Mucosa of descending colon (tissue), 3 donors: ENCODE measurements at places on chromosomes 11 and 22. TPM values are rescaled to one million over a fixed set of nuclear protein-coding genes. Genes with fewer than 3 reads are reported as not detected.

GRCh38 chr11:1228921-1229451 is 6.1 kb downstream of the MUC5B start:
- DNase-seq = peak; percentile 3

GRCh38 chr11:102166175-102167064 is 56.2 kb downstream of the YAP1 start:
- no peak for DNase-seq

GRCh38 chr11:114819028-114819427 is 140.7 kb downstream of the NXPE2 start:
- no peak for DNase-seq

- no peak for DNase-seq
Measured at GRCh38 chr11:83401506-83402225, 115.5 kb upstream of the CCDC90B start.

- DNase-seq = no peak
Measured at GRCh38 chr11:71268706-71269321, 16.4 kb upstream of the SHANK2 start.

GRCh38 chr11:19243613-19244012 is 2.9 kb upstream of the E2F8 start:
- DNase-seq = no peak

GRCh38 chr11:30868626-30869081 is 282.5 kb upstream of the MPPED2 start:
- no peak for DNase-seq

GRCh38 chr11:33682446-33682845 is 18.2 kb downstream of the C11orf91 start:
- DNase-seq = no peak

DNA sequence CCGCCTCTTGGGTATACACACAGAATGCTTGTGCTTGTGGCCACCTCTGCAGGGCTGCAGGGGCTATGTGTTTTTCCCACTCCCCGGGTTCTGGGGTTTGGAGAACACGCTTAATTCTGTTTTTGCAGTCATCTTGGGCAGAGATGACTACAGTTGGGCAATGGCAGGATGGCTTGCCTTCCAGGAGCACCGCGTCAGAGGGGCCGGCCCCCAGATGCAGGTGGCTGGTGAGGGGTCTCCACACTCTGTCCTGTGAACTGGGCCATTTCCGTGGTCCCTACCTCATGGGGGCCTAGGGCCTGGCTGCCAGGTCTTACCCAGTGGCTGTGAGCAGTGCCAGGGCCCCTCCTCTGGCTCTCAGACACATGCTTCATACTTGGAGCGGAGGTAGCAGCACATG is 68.3 kb downstream of the CTTN start:
- no peak for DNase-seq

GRCh38 chr11:61071913-61072312 is 30.4 kb upstream of the CD5 start:
- no peak for DNase-seq

DNA sequence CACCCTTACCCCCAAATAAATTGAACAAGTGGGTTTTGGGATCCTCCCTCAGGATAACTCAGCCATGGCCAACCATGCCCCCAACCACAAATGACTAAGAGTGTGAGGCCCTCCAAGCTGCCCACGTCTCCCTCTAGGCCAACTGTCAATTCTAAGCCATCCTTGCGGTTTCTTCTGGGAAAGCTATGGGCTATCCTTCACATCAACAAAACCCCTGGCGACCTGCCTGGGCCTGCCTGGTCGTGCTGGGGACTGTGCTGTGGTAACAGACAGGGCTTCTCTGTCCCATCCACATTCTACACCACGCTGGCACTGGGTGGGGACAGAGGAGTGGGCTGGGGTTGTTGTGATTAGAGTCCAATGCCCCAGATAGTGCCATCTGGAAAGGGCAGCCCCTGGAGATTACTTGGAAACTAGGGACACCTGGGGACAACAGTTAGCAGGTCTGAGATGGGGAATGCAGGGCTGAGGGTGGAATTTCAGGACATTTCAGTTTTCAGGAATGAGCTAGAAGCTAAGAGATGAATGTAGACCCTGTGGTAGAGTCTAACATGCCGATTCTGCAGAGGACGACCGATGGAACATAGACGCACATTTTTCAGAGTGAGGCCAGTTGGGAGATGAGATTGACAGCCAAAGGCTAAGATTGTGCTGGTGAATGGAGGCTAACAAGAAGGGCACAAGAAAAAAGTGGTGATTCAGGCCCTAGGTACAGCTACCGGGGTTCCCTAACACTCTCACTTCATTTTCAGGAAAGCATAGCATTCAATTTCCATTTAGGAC is 131.9 kb downstream of the RASSF10 start:
- peak; percentile 52 for DNase-seq

- DNase-seq = no peak
Measured at GRCh38 chr11:28209906-28210305, 101.7 kb downstream of the METTL15 start.

- DNase-seq = no peak
Measured at GRCh38 chr11:109552376-109552775, 130.4 kb downstream of the C11orf87 start.

DNA sequence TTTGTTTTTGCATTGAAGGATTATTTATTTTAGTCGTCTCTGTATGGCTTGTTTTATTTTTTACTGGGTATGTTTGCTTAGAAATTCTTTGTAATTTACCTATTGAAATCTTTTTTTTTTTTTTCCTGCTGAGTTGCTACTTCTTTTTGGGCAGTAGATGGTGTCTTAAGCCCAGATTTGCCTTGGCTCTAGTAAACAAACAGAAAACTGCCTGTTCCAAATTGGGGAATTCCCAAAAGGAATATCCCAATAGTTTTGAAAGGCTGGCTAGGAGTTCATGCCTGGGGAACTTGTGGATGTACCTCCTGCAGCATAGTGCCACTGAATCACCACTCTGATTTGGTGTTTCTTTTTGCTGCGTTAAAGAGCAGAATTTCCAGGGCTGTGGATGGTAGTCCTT is 17.7 kb downstream of the PAMR1 start:
- DNase-seq = no peak

- DNase-seq = no peak
Measured at GRCh38 chr11:103994094-103994493, 42.3 kb upstream of the DDI1 start.

DNA sequence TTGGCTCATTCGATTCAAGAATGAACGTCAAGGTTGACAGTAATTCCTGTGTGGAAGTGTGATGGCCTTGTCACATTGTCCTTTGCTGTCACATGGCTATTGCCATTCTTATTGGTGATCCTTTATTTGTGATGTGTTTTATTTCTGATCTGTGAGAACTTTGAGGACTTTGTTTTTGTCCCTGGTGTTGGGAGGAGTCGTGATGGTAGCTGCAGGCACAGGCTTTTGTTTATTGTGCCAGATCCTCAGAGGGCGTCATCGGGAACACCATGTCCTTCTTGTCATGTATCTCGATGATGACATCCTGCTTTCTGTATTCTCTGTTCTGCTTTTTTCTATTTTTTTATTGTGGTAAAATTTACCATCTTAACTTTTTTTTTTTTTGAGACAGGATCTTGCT is 5.6 kb downstream of the PICK1 start:
- no peak for DNase-seq

- DNase-seq = no peak
Measured at GRCh38 chr22:29190051-29190450, 15.6 kb upstream of the EMID1 start.

GRCh38 chr11:123454060-123454651 is 24.1 kb downstream of the GRAMD1B start:
- no peak for DNase-seq

GRCh38 chr11:87545858-87546257 is 508.1 kb downstream of the TMEM135 start:
- no peak for DNase-seq

DNA sequence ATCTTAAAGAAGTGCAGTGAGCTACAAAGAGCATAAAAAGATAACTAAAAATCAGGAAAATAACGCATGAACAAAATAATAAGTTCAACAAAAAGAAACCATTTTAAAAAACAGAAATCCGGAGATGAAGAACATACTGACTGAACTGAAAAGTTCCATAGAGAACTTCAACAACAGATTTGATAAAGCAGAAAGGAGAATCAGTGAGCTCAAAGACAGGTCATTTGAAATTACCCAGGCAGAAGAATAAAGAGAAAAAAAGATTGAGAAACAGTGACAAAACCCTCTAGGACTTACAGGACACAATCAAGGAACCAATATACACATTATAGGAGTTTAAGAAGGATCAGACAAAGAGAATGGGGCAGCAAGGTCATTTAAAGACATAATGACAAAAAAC is 334.3 kb downstream of the NTM start:
- DNase-seq = no peak

- DNase-seq = no peak
Measured at GRCh38 chr11:84965484-84965883, 661.7 kb downstream of the DLG2 start.

DNA sequence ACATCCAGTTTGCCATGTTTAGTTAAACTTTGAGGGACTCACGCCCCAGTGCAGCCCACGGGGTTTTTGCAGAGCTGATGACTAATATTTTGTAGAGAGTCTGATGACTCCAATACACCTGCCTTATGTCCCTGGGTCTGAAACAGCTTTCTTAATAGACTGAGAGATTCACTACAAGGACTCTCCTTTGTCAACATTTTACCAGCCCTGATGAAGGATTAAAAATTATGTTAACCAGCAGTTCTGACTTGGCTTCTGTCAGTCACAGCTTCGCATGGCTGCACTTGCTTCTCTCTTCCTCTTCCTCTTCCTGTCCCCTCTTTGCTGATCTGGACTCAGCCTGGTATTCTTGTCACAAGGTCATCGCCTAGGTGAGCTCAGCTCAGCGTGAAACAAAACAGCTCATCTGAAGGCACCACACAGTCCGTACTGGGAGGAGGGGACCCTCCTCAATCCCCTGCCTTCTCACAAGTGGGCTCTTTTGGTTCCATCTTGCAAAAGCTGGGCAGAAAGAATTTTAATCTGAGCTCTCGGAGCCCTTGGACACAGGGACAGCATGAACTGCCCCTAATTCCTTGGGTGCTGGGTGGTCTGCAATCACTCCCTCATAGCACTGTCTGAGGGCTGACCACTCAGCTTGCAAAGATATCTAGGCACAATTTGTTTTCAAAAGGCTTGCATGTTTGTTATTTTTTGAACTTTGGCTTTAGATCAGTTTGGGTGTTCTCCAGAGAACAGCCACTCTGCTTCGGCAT is 38.1 kb upstream of the POU2AF1 start:
- no peak for DNase-seq

- no peak for DNase-seq
Measured at GRCh38 chr22:42880815-42881214, 23.7 kb upstream of the ARFGAP3 start.

GRCh38 chr22:32996702-32997101 is 61.5 kb downstream of the SYN3 start:
- no peak for DNase-seq

- DNase-seq = no peak
Measured at GRCh38 chr11:10605941-10606381, 37.5 kb upstream of the LYVE1 start.

GRCh38 chr11:74683941-74684481 is 47.2 kb downstream of the CHRDL2 start:
- DNase-seq = no peak

DNA sequence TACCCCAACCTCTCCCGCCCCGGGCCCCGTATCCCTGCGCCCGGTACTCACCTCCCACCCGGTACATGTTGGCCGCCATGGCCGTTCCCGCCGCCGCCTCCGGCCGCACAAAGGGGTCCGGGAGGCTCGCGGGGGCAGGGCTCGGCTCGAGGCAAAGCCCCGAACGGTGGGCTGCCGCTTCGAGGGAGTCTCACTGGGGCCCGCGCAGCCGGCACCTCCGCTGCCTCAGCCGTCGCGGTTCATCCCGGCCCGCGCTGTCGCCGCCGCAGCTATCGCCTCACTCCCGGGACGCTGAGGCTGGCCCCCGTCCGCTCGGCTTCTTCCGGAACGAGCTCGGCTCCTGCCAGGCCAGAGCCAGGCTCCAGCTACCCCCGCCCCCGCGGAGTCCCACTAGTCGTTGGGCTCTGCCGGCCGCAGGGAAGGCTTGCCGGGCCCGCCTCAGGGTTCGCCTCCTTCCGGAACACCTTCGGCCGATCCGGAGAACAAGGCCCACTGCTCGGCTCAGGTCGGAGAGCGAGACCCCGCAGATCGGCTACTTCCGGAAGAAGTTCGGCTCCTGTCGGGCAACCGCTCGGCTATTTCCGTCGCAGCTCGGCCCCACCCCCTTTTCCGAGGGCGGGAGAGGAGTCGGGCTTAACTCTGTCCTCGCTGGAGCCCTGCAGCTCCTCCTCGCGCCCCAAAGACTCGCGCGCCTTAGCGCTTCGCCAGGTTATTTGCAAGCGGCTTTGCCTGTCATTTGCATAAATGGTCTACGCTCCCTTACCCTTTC is at the start of gene MTA2:
Gene MTA2 (minus strand): TSS at position 494 of the 769 bp plus-strand sequence. CDS start 415 bp downstream, at position 79.
- peak; percentile 100 for DNase-seq

DNA sequence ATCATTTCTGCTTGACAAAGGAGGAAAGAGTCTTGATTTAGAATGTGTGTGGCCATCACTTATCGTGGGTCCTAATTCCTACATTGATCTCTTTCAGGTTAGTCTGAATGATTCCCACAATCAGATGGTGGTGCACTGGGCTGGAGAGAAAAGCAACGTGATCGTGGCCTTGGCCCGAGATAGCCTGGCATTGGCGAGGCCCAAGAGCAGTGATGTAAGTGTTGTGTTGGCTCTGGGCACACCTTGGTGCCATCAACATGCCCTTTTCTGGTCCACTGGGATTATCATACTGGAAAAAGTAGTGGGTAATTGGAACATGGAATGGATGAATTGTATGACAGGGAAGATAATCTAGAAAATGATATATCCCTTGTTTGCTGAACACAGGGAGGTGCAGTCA is 17.1 kb upstream of the SORL1-AS1 start:
- DNase-seq = no peak

- no peak for DNase-seq
Measured at GRCh38 chr11:67167091-67167490, 48.0 kb downstream of the KDM2A start.

OR10A2 gene
- 0.06 TPM for total RNA-seq

MYBPC3 gene
- total RNA-seq = 0.06 TPM

USP35 gene
- 3.9 TPM for total RNA-seq

DDTL gene
- total RNA-seq = 3.8 TPM

C1QTNF4 gene
- total RNA-seq = 3.5 TPM

GLYAT gene
- not detected for total RNA-seq

CCDC81 gene
- 0.61 TPM for total RNA-seq

B3GAT1 gene
- total RNA-seq = 0.09 TPM

TEAD1 gene
- total RNA-seq = 33.2 TPM

ENTHD1 gene
- not detected for total RNA-seq

CSRP3 gene
- total RNA-seq = not detected

TCIRG1 gene
- total RNA-seq = 189 TPM

FOLH1 gene
- total RNA-seq = 1.0 TPM

KCNE3 gene
- total RNA-seq = 23.4 TPM

C11orf86 gene
- 38.3 TPM for total RNA-seq

TMPRSS13 gene
- total RNA-seq = 0.72 TPM

PLEKHA7 gene
- 120 TPM for total RNA-seq

CDKN1C gene
- total RNA-seq = 40.3 TPM

HBD gene
- not detected for total RNA-seq

PLAAT5 gene
- 1.3 TPM for total RNA-seq

PIWIL4 gene
- total RNA-seq = 5.9 TPM

PRRG4 gene
- 15.1 TPM for total RNA-seq

LRP4 gene
- 19.7 TPM for total RNA-seq

ANAPC15 gene
- total RNA-seq = 39.0 TPM

RTN4RL2 gene
- 0.38 TPM for total RNA-seq
